Endothelial cell (in vitro differentiated cells): ENCODE measurements at places on chromosomes 11 and 22.

- H3K4me1 ChIP-seq = peaks cover 7% of the 10 kb centered on the region
- no peak overlapping the region for H3K27ac ChIP-seq
- no peaks in the 10 kb centered on the region for H3K36me3 ChIP-seq
- H3K27me3 ChIP-seq = peaks cover 7% of the 10 kb centered on the region
- DNase-seq = no peak
Observed at GRCh38 chr11:78037056-78037455, 14.0 kb upstream of the KCTD14 start.

- peaks cover 8% of the 10 kb centered on the region for H3K27me3 ChIP-seq
- no peak for DNase-seq
- H3K36me3 ChIP-seq = peaks cover 9% of the 10 kb centered on the region
- no peak overlapping the region for H3K27ac ChIP-seq
- peaks cover 7% of the 10 kb centered on the region for H3K4me1 ChIP-seq
Observed at GRCh38 chr11:65709661-65710060, 2.4 kb upstream of the KAT5 start.

- H3K4me1 ChIP-seq = no peaks in the 10 kb centered on the region
- no peak for DNase-seq
- peaks cover 7% of the 10 kb centered on the region for H3K36me3 ChIP-seq
- H3K27me3 ChIP-seq = peaks cover 3% of the 10 kb centered on the region
- H3K27ac ChIP-seq = no peak overlapping the region
Observed at GRCh38 chr11:69267395-69267805, 26.6 kb upstream of the MYEOV start.

- no peaks in the 10 kb centered on the region for H3K27me3 ChIP-seq
- H3K4me3 ChIP-seq = no peak overlapping the region
- H3K4me1 ChIP-seq = no peaks in the 10 kb centered on the region
Observed at GRCh38 chr22:49464037-49464436, 363.6 kb downstream of the BRD1 start.

DNA sequence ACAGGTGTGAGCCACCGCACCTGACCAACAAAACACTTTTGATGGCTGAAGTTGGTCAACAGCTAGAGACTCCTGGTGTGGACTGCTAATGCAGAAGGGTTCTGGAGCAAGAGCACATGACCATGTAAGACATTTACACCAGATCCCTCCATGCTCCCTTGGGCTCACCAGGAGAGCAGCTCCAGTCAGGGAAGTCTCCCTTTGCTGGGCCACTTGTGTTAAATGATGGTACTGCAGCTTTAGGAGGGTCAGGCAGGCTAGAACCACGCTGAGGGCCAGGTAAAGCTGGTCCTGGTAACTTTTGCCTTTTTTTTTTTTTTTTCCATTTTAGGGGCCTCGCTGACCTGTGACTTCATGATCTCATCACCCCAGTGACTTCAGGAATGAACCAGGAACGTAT, 146.4 kb downstream of the FBXO7 start:
- peaks cover 7% of the 10 kb centered on the region for H3K27me3 ChIP-seq
- peaks cover 47% of the 10 kb centered on the region for H3K4me1 ChIP-seq
- H3K4me3 ChIP-seq = no peak overlapping the region
- DNase-seq = no peak
- H3K27ac ChIP-seq = peak overlapping the region; percentile 99

DNA sequence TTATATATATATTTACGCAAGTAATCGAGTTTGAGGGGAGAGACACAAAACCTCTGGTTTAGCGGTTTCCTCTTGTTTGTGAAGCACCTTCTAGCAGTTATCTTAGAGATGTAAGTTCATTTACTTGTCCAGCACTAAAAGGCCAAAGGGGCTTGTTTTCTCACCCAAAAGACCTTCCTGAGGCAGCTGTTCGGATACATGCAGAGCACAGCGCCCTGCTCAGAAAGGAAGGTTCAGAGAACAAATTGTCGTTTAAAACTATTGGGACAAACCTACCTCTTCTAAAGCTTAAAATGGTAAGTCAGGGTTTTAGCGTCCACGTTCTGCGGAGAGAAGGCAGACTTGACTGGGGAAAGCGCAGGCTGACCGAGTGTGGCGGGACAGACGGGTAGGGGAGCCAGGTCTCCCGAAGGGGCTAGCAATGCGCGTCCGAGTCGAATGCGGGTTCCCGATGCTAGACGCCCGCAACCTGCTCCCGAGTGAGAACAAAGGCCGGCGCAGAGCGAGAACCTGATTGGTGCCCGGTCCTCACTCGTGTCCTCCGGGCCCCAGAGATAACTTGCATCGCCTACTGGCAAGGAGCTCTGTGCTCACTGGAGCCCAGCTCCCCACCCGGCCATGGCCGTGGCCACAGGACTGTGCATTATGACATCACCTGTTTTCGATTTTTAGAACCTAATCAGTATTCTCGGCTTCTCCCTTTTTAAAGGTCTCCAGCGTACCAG, 1.0 kb upstream of the SESN3 start:
- peak overlapping the region; percentile 21 for H3K27ac ChIP-seq
- H3K27me3 ChIP-seq = peaks cover 3% of the 10 kb centered on the region
- DNase-seq = peak; percentile 67
- H3K4me1 ChIP-seq = peaks cover 6% of the 10 kb centered on the region
- H3K36me3 ChIP-seq = no peaks in the 10 kb centered on the region

DNA sequence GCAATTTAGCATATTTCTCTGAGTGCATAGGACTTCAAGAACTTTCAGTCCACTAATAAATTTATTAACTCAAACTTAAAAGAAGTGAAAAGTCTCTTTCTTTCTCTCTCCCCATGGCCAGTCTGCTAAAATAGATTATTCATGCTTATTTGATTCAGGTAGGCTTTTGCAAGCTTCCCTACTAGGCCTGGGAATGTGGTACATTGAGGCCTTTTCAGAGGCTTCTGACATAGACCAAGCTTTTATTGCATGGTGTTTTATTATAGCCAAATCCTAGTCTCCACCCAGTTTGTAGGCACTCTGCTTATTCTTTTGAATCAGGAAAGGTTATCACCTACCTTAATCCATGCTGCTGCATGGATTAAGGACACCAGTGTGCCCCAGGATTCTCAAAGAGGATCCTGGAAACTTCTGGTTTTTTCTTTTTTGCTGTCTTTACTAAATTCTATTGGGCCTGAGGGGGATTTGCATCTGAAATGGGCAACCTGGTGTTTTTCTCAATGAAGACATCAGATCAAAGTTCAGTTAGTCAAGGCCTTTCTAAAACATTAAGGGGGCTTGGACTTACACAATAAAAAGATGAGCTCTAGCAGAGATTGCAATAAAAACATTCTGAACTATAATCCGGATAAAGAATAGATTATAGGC, 92.2 kb downstream of the ELP4 start:
- H3K4me3 ChIP-seq = no peak overlapping the region
- H3K36me3 ChIP-seq = peaks cover 4% of the 10 kb centered on the region
- H3K27ac ChIP-seq = no peak overlapping the region

DNA sequence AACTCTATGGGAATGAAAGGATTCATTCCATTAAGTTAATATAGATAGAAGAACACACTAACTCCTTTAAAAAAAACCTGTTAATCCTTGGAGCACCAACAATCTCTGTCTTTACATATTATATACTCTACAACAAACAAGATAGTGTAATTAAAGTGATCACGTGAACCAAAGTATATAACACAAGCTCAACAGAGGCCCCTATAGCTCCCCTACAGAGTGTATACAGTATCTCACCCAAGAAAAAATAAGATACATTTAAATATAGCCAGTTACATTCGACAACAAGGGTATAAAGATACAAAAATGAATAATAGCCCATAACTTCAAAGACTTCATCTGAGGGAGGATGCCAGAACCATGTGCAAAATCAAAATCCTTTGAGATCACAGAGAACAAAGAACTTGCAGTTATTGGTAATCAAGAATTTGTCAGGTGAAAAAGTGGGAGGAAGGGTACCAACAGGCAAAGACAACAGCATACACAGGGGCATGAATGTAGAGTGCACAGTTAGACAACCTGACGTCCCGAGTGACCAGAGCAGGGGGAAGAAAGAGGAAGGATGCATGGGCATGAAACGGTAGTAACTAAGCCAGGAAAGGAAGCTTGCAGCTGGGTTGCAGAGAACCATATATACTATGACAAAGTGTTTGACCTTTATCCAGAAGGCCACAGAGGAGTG, 4.7 kb downstream of the FCHSD2 start:
- H3K27ac ChIP-seq = peak overlapping the region; percentile 14
- peaks cover 9% of the 10 kb centered on the region for H3K27me3 ChIP-seq
- peak overlapping the region; percentile 30 for H3K4me3 ChIP-seq
- DNase-seq = no peak
- H3K36me3 ChIP-seq = peaks cover 10% of the 10 kb centered on the region
